Activated T-helper 1 cell treated with Interleukin-2 at 50 U/mL for 16 hours (primary cell): ENCODE measurements at places on chromosomes 16 and 17.
A peak's percentile ranks its signal among the peaks of the same experiment; 100 is the strongest.

DNA sequence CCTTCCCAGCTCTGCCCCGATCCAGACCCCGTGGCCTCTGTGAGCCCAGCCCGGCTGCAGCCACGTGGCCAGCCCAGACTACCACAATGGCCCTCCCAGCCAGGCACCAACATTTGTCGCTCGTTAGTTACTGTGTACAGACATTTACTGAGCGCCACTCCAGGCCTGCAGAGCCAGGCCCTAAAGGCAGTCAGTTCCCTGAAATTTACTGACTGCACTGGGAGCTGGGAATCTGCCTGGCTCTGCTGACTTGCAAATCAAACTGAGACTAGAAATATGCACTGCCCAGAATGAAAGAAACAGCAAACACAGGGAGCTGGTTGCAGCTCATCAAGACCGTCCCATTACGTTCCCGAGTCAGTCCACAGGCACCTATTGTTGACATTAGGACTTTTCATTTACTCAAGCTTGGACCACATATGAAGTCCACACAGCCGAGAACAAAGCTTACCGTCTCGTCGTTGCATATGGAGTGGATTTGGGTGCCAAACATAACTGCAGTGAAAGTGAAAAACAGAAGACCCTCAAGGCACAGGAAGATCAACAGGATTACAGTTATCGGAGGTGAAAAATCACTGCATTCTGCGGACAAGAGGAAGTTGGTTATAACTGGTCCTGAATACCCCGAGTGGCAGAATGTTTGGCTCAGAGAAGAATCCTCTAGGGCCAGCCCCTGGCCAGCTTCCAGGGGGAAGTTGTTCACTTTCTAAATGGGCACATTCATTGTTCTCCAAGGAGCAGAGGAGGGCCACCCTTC is 34.5 kb downstream of the ZDHHC7 start:
- no peak for DNase-seq

DNA sequence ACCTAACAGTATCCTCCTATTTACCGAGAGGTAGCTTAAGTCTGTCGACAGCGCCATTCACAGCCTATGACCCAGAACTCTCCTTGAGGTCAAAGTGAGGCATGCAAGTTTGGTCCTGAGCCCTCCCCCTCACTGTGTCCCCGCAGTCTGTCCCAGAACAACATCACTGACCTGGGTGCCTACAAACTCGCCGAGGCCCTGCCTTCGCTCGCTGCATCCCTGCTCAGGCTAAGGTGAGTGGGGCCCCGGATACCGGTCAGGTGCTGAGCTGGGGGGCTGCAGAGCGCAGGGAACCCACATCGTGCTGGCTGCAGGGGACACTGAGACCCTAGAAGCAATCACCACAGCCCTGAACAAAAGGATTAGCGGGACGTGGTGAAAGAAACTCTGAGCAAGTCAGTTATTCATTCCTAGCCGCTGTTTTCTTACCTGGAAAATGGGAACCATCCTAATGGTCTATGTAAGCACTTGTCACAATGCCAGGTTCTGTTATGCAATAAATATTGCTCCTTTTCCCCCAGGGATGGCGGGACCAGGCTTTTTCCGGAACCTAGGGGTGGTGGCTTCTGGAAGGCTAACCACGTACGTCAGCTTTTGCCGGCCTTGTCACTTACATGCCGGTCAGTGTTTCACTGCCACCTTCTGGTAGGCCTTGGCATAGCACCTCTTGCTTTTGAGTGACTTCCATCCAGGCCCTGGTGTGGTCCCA is 23.8 kb downstream of the DEXI start:
- peak; percentile 46 for DNase-seq

DNA sequence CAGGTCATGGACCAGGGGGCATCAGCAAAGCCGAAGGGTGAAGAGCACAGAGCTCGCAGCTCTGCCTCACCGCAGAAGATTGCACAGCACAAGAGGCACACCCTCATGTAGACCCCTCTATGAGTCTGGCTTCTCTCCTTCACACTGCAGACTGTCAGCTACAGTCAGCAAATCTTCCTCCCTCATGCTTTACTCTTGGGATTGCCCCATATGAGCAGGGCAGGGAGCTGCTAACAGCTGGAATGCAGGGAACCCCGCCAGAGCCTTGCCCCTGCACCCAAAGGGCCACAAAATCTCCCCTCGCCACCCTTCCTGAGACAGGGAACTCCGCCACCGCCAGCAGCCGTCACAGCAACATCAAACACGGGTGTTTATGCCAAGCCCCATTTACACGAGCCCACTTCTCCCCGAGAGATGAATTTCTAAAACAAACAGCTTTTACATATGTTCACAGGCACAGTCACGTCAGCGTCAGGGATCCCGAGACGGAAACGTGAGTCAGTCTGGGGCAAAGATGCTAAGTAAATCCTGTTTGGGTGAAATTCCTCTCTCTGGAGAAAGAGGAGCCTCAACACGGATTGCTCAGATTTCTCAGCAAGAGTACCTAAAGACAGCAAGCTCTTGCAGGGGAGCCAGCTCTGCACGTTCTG is 121.9 kb downstream of the CDYL2 start:
- DNase-seq = no peak

DNA sequence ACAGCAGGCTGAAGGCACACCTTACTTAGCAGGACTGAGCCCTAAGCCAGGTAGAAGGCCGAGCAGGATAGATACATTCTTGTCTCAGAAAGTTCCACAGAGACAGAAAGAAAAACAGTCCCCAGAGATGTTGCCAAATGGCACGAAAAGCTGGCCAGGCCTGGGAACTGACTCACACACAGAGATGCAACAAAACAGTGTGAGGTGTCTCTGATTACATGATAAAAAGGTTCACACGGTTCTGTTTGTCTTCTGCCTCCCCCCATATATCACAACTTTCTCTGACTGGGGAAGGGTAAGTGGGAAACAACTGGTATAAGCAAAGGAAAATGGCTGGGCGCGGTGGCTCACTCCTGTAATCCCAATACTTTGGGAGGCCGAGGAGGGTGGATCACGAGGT is 1.7 kb downstream of the WBP2 start:
- no peak for DNase-seq

GRCh38 chr17:65931246-65932149 is 260.4 kb downstream of the CEP112 start:
- no peak for DNase-seq

GRCh38 chr16:84088695-84089395 is 27.9 kb downstream of the MBTPS1 start:
- peak; percentile 17 for DNase-seq

GRCh38 chr17:879546-880442 is 97.6 kb downstream of the MRM3 start:
- peak; percentile 39 for DNase-seq

- no peak for DNase-seq
These were observed 3.5 kb downstream of the CTNS start for GRCh38 chr17:3639981-3640596.

DNA sequence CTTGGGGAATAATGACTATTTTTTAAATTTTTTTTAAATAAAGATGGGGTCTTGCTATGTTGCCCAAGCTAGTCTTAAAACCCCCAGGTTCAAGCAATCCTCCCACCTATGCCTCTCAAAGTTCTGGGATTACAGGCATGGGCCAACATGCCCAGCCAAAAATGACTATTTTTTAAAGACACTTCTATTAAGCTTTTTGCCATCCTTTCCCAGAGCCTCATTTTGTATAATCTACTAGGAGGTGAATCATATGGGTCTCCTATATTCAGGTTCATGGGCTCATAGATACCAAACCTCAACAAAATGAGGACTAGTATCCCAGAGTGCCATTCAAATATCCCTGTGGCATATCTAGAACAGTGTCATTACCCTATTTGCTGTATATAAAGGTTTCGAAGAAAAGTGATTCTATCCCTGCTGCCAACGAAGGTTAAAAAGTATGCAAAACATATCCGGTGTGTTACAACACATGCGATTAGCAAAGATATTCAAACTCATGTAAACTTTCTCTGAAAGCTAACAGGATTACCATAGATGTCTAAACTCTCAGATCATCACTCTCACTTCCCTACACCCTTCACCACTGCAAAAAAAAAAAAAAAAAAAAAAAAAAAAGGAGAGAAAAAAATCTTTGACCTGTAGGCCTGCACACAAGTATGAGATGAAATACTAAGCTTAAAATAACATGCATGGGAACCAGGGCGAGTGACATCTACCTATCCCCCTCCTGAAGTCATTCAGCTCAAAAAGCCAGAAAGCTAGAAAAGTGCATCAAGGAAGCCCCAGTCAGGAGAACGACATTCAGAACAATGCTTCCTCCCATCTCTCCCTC is 23.5 kb downstream of the XPO6 start:
- DNase-seq = no peak

- no peak for DNase-seq
These were observed 438.1 kb downstream of the CA10 start for GRCh38 chr17:51720439-51720838.

DNA sequence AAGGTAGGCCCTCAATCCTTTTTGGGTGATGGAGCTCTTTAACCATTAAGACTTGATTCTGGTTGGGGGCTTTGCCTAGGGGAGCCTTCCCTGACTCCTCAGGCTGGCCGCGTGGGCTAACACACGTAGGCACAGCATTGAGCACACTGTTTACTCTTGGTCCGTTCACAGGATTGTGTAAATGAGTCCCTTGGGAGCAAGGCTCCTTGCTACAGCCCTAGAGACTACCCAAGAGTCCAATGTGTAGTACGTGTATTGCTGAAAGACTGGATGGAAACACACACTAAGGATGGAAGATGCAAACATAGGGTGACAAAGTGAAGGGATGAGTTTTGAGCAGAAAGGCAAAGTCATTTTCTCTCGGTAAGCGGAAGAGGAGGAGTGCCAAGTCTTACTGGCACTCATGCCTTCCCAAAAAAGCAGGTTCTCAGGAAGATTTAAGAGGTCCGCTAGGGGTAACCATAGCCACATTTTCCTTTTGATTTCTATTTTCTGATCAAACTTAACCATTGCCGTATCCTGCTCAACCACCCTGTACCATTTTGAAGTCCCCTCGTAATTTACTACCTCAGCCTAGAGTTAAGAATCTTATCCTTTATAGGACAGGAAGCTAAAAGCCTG is 911 bp upstream of the ITGA2B start:
- no peak for DNase-seq
